HS-27A (cell line): ENCODE measurements at places on chromosomes 16 and 17.

DNA sequence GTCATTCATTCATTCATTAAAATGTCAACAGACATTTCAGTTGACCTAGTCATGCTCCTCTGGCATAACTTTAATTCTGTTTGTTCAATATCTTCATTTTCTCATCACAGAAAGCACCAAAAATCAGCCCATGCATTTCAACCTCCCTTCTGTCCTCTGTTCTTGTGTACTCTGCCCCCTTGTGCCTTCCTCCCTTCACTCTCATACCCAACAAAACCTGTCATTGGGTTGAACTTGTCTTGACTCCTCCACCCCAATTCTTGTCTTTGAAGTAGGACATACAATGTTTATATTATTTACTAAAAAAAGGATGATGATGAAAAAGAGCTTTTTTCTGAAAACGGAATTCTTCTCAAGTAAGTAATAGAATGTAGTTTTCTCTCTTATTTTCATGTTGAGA, 43.8 kb downstream of the COX10 start:
- DNase-seq: no peak

- DNase-seq: no peak
These were observed 145.7 kb upstream of the CACNG5 start for GRCh38 chr17:66689221-66689620.

- no peak for DNase-seq
These were observed 37.5 kb downstream of the OTOA start for GRCh38 chr16:21701271-21701670.

DNA sequence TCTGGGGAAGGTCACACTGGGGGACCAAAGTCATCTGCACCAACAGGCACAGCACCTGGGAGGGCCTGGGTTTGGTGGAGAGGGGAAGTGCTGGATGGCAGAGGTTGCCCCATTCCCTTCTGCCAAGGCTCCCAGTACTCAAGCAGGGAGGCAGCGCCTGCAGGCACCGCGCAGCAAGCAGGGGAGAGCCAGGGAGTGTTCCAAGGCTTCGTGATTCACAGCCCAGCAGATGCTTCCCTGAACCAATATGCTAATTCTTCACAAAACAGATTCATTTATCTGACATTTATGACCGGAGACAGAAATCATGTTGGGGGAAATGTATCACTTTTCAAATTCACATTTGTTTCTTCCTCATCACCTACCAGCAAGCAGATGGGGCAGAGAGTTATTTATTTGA, 13.4 kb upstream of the CDH5 start:
- DNase-seq: no peak

- no peak for DNase-seq
These were observed 30.6 kb downstream of the SOX8 start for GRCh38 chr16:1012135-1012534.

DNA sequence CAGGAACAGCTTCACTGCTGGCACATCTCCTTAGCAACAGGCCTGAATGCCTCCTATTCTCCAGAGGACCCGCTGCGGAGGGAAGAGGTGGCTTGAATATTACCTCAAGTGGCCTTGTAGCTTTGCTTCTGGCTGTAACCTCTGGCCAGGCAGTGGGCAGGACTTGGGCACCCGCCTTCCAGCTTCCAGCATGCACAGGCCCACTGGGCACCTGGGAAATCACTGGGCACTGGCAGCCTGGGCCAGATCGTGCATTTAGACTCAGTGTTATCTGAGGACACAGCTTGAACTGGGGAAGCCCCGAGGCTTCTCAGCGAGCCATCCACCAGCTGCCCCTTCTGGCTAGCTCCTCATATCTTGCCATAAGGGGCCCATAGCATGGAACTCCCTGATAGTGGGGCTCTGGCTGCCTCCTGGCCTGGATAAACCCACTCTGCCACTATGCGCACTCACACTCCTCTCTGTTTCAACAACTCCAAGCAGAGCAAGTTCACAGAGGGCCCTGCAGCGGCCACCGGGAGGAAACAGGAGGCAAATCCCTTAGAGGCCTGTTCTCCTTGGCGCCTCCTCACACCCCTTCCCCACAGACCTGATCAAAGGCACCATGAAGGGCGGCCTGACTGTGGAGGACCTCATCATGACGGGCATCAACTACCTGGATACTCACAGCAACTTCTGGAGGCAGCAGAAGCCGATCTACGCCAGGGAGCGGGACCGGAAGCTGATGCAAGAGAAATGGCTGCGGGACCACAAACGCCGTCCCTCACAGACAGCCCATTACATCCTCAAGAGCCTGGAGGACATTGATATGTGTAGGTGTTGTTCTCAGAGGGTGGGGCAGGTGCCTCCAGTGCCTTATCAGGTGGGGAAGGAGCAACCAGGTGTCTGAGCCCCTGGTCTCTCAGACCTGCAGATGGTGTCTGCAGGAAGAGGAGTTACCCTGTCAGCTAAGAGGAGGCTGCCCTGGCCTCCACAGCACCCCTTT, 7.8 kb downstream of the ODAD4 start:
- DNase-seq: no peak

DNA sequence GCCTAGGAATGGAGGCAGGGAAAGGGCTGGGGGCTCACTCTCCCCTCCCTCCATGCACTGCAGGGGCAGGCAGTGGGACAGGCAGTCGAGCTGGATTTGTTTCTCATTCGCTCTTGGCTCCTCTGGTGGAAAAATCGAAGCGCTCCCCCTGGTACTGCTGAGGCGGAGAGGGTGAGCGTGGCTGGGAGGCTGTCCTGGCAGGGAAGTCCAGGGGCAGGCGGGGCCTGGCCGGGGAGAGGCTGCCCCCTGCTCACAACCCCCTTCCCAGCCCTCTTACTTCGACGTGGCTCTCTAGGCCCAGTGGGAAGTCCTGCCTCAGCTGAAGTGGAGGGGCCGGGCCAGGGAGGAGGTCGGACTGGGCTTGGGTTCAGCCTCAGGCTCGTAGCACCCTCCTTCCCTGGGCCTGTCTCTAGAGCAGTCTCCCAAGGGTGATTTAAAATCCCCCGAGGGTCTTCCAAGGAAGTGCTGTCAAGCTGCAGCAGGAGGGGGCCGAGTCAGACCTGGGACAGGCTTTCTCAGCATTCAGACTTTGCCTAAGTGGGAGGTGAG, 16.5 kb upstream of the TMEM92 start:
- no peak for DNase-seq

- no peak for DNase-seq
These were observed 136.9 kb downstream of the RBFOX3 start for GRCh38 chr17:79473876-79474440.

- DNase-seq: no peak
These were observed 15.8 kb downstream of the TSNAXIP1 start for GRCh38 chr16:67822511-67822910.

GRCh38 chr17:57881783-57882351, 32.0 kb upstream of the MRPS23 start:
- no peak for DNase-seq

DNA sequence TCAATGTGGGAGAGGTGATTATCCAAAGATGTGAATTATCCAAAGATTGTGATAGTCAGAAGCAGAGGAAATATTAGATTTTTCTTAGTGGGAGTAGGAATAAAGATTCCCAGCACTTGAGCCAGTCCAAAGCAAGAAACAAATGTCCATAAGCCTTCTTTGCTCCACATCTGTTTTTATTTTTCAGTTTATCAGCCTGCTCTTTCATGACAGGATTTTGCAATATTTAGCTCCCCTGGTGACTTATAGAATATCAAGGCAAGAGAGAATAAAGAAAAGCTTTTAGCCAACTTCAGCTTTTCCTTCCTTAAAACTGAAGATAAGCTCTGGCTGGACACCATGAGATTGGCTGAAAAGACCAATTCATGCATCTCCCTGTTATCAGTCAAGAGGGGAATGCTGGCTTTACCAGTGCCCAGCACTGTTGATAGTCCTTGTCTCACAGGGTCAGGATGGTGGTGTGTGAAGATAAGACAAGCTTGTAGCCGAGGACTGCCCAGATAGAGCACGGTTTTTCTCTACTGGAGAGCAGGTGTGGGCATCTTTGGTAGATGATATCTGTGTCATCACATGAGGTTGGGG, 706.5 kb downstream of the KCNJ2 start:
- no peak for DNase-seq

DNA sequence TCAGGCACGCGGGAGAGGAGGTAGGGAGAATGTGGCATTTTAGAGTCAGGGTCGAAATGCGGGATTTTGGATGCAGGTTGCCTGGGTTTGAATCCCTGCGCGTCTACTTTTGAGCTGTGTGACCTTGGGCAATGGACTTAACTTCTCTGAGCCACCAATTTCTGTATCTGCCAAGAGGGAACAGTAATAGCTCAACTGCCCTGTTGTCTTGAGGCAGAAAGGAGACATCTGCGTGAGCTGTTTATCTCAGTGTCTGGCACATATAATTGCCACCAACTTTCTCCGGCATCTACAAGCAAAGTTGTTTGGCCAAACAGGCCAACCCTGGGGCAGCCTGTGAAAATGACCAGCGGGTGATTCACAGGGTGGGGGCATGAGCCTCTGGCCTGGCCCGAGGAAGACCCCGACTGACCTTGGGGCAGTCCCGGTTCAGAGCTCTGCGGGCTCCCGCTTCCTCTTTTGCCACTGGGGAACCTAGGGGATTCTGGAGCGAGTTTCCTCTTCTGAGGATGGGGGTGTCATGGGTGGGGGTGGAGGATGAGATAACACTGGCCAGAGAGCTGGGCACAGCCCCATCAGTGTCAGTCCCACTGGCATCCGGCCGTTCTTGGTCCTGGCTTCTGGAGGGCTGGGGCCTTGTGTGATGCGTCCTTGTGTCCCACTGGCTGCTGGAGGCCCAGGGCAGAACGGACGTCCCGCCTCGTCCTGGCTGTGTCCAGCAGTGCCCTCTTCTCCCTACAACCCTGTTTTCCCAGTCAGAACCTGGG, 1.3 kb downstream of the SNN start:
- DNase-seq: no peak

DNA sequence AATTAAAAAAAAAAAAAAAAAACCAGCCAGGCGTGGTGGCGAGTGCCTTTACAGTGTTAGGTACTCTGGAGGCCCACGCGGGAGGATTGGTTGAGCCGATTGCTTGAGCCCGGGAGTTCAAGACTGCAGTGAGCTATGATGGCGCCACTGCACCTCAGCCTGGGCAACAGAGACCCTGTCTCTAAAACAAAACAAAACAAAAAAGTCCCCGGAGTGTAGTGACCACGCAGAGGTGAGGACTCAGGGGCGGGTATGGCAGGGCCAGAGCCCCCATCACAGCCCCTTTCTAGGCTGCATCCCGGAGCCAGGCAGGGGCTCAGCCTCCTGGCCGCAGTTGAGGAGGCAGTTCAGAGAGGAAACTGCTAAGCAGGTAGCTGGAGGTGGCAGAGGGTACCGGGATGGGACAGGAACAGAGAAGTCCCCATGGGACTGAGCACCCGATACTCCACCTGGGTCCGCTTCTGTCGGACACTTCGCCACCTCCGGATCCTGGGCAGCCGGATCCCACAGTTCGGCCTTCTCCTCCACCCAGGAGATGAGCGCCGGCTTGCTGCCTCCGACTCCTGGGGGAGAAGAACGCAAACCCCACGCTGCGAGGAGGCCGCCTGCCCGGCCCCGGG, 800 bp downstream of the ZNF747 start:
- DNase-seq: no peak

DNA sequence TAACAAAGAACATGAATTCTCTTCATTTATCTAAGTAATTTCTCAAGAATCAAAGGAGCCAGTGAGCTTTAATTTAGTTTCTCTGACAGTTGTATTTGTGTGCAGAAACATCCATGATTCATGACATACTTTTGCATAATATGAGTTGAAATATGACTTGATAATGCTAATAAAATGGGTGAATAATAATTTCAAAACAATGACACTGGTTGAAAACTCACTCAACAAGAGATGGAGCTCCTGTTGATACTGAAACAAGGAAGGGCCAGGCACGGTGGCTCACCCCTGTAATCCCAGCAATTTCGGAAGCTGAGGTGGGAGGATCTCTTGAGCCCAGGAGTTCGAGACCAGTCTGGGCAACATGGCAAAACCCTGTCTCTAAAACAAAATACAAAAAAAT, 147.0 kb downstream of the MAP2K6 start:
- no peak for DNase-seq

- no peak for DNase-seq
These were observed 20.5 kb upstream of the ERN1 start for GRCh38 chr17:64150237-64151015.

DNA sequence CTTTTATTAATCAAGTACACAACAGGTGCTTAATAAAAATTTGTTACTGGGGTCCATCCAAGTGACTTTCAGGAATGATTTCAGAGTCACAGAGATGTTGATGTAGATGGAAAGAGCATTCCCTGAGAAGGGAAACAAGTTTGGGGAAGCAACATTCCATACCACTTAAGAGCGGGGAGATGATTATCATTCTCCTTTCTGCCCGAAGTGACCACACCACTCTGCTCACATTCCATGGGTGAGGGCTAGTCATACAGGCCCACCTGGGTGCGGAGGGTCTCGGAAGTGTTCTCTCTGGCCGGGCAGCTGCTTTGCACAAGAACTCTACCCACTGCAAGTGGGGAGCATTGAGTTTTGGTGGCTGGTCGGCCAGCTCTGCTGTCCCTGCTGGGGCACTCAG, 231.4 kb downstream of the SNX29 start:
- no peak for DNase-seq

DNA sequence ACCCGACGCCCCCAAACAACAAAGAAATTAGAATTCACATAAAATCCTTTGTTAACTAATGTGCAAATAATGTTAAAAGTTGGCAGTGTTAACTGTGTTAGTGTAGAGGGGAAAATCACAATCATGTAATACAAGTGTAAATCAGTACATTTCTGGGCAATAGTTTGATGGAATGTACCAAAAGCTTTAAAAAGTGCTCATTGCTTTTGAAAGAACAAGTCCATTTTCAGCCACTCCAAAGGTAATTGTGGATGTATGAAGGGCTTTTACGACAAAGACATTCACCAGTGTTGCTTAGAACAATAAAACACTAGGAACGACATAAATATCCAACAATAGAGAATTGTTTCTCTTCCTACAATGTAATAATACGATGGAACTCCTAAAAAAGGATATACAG, 9.1 kb downstream of the GLOD4 start:
- DNase-seq: no peak

- DNase-seq: no peak
These were observed 3.5 kb upstream of the C16orf95 start for GRCh38 chr16:87320510-87321227.

DNA sequence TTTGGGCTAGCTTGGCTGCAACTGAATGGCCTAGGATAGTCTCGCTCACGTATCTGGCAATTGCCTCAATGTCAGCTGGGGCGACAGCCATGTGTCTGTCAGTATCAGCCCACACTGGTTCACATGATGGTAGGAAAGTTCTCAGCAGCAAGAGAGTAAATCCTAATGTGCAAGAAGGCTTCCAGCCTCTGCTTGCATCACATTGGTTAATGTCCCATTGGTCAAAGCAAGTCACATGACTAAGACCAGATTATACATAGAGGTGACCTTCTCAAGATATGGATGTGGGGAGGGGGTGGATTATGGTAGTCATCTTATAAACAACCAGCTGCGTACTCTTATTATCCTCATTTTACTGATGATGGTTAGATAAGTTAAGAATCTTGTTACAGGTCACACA, 31.0 kb downstream of the CHP2 start:
- DNase-seq: no peak

- DNase-seq: no peak
These were observed 5.5 kb downstream of the PPP1R9B start for GRCh38 chr17:50144845-50145531.

DNA sequence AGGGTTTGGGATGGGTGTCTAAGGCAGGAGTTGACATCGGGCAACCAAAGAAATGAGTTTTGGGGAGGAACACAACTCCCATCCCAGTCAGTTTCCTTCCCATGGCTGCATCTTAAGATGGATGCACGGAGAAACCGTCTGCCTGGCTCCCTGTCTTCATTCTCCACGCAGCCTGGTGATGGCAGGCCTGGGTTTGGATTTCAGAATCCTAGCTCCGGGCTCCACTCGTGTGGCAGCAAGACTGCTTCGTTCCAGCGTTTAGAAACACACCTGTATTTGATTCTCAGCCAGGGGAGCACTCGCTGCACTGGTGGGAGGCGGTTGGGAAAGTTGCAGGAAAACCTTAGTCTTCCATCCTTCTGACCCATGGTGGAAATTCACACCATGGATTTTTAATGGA, 141.1 kb downstream of the RAB11FIP4 start:
- no peak for DNase-seq
